Astrocyte (in vitro differentiated cells and primary cell): ENCODE measurements at places on chromosomes 16 and 17. TPM values are rescaled to one million over a fixed set of nuclear protein-coding genes. Genes with fewer than 3 reads are reported as not detected.

The PERCC1 gene
- not detected in 2 replicates for total RNA-seq

The NETO2 gene
- total RNA-seq = 10.8 and 17.1 TPM in 2 replicates

The PRR35 gene
- 0.09 TPM in 1 of 2 replicates, not detected in the other for total RNA-seq

The COX6A2 gene
- not detected in 2 replicates for total RNA-seq

The KRTAP9-2 gene
- not detected in 2 replicates for total RNA-seq

DNA sequence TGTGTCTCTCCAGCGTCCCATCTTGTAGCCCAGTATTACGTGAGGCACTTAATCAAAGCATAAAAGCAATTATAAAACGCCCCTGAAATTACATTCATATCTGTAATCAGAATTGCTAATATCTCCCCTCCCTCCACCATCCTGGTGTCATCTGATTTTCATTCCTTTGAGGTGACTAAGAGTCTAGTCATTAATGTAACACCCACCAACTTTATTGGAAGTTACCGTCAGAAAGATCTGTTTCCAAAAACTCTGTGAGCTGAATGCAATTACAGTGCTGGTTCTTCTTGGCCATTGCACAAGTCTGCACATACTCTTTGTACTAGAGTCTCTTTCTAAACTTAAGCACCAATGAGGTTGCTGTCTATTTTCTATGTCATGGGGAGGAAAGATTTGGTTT lies 12.5 kb upstream of the MAF start:
- H3K27ac ChIP-seq = no peak overlapping the region
- H3K4me3 ChIP-seq = no peak overlapping the region
- peaks cover 4% of the 10 kb centered on the region for H3K4me1 ChIP-seq
- DNase-seq = peak; percentile 83

DNA sequence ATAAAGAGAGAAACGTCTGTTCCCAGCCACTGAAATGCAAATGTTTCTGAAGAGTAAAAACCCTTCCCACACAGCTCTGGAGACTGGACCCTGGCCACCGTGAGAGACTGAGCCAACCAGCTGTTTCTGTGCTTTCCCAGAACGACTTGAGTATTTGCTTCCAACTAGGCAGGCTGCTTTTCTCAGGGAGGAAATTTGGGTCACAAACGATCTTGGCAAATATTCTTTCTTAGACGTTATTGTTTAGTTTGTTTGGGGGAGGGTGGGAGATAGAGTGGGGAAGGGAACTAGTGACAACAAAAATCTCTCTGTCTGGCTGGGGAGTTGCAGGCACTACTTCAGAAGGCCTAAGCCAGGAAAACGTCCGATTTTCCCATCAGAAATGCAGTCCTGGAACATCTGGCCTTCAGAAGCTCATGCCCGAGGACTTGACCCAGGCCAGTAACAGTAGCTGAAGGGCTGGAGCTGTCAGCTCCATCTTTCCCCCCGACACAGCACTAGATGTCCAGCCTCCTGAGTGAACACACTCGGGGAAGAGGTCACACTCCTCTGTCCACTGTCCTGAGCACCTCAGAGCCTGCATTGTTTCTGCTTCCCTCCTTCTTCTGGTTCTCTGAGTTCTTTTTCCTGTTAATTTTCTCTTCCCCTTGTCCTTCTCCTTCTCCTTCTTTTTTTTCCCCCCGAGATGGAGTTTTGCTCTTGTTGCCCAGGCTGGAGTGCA lies 4.0 kb downstream of the CCDC92B start:
- DNase-seq = no peak
- H3K27ac ChIP-seq = no peak overlapping the region
- no peaks in the 10 kb centered on the region for H3K36me3 ChIP-seq
- no peak overlapping the region for H3K4me3 ChIP-seq

GRCh38 chr16:8310323-8310722 lies 280.0 kb downstream of the TMEM114 start:
- H3K27ac ChIP-seq = no peak overlapping the region
- H3K36me3 ChIP-seq = no peaks in the 10 kb centered on the region
- no peak for DNase-seq
- H3K27me3 ChIP-seq = no peaks in the 10 kb centered on the region
- no peak overlapping the region for H3K4me3 ChIP-seq

GRCh38 chr16:3732171-3732570 lies 14.8 kb upstream of the TRAP1 start:
- no peak overlapping the region for H3K27ac ChIP-seq
- no peak overlapping the region for H3K4me3 ChIP-seq
- DNase-seq = no peak
- peaks cover 29% of the 10 kb centered on the region for H3K36me3 ChIP-seq
- H3K27me3 ChIP-seq = no peaks in the 10 kb centered on the region

DNA sequence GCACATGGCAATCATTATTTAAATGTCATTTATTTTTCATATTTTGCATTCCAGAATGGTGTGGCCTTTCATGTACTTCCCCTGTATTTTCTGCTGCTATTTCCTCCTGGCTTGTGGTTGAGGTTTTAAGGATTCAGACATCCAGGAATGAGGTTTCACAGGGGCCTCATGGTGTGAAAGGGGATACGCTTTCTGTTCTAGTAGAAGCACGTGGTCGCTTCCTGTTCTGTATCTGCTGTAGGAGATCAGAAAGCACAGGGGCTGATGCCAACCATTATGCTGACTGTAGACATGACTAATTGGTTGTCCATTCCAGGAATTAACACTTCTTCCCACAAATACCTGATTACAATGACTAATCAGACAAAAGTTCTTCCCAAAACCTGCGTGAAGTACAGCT lies 405.9 kb downstream of the SHISA9 start:
- peak overlapping the region; percentile 74 for H3K27ac ChIP-seq
- no peaks in the 10 kb centered on the region for H3K36me3 ChIP-seq
- H3K27me3 ChIP-seq = no peaks in the 10 kb centered on the region
- DNase-seq = peak; percentile 96

GRCh38 chr17:72165867-72166439 lies 45.1 kb downstream of the SOX9 start:
- DNase-seq = no peak
- no peak overlapping the region for H3K4me3 ChIP-seq
- H3K4me1 ChIP-seq = no peaks in the 10 kb centered on the region
- no peak overlapping the region for H3K27ac ChIP-seq
- H3K27me3 ChIP-seq = no peaks in the 10 kb centered on the region
- H3K36me3 ChIP-seq = no peaks in the 10 kb centered on the region
